ENCODE measurements at places on chromosomes 7 and 10.
A peak's percentile ranks its signal among the peaks of the same experiment; 100 is the strongest.

DNA sequence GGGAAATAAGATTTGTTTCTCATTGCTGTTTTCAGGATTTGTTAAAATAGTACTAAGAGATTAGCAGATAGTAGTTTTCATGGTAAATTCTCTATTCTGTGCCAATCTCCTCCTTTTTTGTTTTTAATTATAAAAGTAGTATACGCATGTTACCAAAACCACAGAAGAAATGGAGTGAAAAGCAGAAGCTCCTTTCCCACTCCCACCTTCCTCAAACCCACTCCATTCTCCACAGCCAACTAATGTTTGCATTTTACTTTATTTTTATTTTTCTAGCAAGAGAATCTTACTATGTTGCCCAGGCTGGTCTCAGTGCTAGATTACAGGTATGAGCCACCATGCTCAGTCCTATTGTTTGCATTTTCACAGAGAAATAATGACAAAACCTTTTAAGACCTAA, 4.5 kb upstream of the LRMDA start:
- no peak for DNase-seq

DNA sequence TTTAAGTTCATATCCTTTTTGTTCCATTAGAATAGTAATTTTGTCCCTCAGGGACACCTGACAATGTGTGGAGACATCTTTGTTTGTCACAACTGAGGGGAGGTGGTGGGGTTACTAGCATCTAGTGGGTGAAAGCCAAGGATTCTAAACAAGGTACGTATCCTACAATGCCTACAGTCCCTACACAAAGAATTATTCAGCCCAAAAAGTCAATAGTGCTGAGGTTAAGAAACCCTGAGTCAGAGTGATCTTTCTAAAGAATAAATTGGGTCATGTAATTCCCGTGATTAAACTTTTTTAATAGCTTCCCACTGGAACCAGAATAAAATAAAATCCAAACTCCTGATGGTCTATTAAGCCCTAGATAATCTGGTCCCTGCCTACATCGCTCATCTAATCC, 2.7 kb upstream of the ANXA7 start:
- no peak for DNase-seq

- no peak for DNase-seq
Measured at GRCh38 chr10:115980470-115980869, 292.5 kb downstream of the GFRA1 start.

- DNase-seq, result peak; percentile 13
Measured at GRCh38 chr10:33353853-33354252, 19.4 kb upstream of the NRP1 start.

GRCh38 chr7:123966936-123967335, 41.9 kb downstream of the SPAM1 start:
- no peak for DNase-seq

DNA sequence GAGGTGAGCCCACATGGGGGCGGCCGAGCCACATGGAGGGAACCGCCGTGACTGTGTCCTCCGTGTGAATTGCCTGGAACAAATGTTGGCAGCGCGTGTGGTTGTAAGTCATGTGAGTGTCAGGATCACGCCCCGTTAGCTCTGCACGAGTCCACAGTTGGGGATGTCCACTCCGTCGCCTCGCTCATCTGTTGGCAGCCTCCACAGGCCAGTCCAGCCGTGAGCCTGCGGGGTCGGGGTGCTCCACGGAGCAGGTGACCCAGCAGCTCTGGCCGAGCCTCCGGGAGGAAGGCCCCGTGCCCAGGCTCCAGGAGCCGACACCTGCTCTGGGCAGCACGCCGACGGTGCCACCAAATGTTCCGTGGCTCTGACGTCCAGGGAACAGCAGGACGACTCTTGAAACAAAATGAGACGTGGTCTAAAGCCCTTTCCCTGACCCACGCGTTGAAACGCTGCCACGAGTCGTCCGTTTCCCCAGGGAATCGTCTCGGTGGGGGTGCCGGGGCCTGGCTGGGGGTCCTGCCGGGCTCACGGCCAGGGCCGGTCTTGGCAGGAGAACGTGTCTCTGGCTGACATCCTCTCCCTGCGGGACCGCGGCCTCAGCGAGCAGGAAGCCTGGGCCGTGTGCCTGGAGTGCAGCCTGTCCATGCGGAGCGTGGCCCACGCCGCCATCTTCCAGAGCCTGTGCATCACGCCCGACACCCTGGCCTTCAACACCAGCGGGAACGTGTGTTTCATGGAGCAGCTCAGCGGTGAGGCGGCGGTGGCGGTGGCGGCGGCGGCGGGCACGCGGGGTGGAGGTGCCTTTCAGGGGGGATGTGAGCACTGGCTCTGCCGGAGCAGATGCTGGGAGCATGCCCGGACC, 7.0 kb downstream of the KNDC1 start:
- no peak for DNase-seq

DNA sequence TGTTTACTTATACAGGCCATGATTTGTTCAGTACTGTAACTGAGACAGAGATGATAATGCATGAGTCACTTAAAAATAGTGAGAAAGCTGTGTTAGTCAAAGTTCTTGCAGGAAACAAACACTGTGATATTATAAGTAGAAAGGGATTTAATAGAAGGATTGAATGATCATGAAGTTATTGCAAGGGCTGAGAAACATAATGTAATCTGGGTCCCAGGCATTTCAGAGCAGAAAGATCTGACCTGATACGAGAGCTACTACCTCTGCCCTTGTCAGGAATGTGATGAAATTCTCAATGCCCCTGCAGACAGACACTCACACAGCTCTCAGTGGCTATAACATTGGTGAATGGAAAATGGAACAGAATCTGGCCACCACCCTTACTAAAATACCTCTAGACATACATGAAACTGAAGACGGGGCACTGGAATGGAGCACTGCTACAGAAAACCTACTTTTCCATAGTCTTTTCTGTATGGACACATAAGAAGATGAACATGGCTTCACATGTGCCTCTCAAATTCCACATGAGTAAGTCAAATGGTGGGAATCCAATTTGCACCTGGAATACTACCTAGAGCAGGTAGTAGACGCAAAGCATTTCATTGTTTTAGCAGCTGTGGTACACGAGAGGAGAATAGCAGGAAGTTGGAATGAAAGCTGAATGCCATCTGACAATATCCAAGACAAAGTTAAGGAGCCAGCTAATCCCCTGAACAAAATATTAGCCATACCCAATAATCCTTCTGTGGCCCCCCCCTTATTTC, 19.1 kb upstream of the VWDE start:
- no peak for DNase-seq

DNA sequence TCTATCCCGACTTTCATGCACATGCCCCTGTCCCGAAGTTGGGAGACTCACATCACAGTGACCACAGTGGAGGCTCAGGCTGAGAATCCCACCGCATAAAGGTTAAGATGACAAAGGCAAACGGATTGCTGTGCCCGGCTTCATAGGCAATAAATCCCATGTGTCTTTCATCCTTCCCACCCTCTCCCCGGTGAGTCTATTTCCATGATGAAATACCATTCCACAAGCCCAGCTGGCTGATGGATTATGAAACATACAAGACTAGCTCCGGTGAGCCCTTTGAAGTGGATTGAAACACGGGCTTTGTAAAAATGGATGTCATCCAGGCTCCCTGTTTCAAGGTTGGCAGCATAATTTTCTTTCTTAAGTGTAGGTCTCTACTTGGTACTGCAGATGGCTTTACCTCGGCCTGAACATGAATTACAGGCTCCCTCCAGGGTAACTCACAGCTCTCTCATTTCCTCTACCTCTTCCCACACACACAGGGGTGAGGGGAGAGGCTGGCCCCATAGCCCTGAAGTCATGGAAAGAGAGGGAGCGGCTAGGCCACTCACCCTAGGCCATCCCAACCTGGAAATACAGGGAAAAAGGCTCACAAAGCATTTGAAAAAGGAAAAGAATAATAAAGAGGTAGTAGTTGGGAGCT, 92.0 kb upstream of the CALN1 start:
- peak; percentile 87 for DNase-seq

- DNase-seq, result no peak
Measured at GRCh38 chr7:45215601-45216062, 58.0 kb downstream of the RAMP3 start.

- no peak for DNase-seq
Measured at GRCh38 chr10:128474571-128474970, 348.3 kb upstream of the MKI67 start.

GRCh38 chr10:113381981-113382509, 170.8 kb upstream of the HABP2 start:
- no peak for DNase-seq

DNA sequence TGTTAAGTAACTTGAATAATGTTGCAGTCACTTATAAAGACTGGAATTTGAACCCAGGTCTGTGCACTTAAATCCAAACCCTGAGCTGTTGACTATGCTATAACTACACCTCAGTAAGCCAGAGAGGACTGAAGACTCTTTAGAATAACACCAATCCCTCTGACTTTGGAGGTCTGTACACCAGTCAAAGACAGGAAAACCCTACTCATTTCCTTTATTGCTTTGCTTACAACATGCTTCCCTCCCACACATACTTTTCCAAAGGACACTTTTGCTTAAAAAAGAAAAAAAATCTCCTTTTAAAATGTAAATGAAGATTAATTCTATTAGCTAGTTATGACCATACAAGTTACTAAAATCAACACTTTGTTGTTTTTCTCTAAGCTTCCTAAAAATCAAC, 184.7 kb upstream of the KCTD7 start:
- no peak for DNase-seq

GRCh38 chr7:155188821-155189581, 108.7 kb upstream of the INSIG1 start:
- no peak for DNase-seq

DNA sequence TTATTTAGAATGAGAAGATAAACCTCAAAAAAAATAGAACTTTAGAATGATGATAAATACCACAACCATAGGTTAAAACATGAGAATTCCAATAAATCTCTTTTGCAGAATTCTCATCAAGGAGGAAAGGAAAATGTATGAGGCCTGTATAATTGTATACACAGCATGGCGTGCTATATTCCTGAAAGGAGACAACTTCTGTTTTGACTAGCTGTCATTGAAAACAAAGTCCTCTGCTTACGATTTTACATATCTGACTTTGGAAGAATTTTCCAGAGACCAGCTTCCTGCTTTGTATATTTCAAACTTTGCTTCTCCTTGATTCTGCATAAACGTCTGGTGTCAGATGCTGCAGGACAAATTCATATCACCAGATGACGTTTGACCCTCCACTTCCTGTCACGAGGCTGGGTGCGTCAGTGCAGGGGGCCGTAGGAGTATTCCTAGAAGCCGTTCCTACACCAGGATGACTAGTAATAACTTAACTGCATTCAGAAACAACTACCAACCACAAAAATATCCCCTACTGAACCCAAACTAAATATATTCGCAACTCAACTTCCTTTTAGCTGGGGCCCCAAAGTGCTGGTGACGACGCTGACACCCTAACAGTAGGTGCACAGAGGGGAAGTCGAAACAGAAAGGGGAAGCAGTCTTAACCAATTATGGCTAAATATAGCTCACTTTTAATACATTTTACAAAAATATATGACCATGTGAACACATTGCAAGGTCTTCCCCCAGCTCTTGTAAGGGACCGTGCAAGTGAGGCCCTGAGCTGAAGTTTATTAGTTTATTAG, 178.6 kb upstream of the INHBA start:
- DNase-seq, result no peak

DNA sequence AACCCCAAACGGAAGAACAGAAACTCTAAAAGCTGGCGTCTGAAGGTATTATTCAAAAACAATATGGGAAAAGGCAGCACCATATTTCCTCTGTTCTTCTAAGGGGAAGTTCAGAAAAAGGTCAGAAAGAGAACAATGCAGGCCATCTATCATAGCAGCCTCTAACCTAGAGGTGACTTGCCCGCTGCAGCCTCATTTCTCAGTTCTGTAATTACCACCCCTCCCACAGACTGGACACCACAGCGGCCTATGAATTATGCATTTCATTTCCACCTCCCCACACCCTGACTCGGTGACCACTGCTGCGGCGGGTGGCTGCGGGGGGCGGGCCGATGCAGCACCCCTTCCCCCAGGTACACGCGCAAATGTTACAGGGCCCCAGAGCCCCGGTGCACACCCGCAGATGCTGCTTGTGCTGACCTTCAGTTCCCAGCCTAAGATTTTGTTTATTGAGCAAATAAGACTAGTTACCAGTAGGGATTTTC, 125.5 kb downstream of the CLEC2L start:
- DNase-seq, result no peak

DNA sequence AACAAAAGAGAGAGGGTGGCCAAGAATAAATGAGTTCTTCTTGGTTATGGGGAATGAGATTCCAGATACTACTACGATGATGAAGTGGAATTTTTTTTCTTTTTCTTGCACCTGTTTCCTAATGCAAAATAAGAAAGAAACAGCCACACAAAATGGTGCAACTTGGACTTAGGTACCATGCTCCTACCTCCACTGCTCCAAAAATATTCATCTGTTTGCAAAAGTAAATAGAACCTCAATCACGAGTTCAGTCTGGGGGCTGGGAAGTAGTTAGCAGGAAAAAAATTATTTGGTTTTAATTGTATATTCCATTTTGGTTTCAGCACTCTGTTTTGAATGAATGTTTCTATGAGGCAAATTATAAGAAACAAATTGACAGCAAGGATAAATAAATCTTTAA, 73.5 kb downstream of the SLC25A13 start:
- no peak for DNase-seq

- DNase-seq, result no peak
Measured at GRCh38 chr10:71255550-71255807, 43.1 kb downstream of the UNC5B start.

- DNase-seq, result no peak
Measured at GRCh38 chr7:107190090-107190489, 21.3 kb downstream of the HBP1 start.

- DNase-seq, result no peak
Measured at GRCh38 chr7:12032146-12032545, 178.9 kb upstream of the TMEM106B start.

DNA sequence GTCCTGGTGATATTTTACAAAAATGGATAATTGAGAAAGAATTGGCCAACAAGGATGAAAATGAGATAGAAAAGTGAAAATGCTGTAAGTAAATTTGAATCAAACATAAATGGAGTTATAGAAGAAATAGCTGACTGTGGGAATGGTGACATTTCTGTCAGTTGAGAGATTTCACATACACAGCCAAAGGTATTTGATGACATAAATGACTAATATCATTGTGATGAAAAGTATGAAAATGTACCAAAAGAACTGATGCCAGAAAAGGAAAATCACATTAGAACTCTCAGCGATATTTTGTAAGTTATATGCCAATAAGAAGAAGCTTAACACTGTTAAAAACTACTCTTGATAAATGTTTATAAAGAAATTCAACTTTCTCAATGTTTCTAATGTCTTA, 54.9 kb downstream of the TFPI2 start:
- no peak for DNase-seq

DNA sequence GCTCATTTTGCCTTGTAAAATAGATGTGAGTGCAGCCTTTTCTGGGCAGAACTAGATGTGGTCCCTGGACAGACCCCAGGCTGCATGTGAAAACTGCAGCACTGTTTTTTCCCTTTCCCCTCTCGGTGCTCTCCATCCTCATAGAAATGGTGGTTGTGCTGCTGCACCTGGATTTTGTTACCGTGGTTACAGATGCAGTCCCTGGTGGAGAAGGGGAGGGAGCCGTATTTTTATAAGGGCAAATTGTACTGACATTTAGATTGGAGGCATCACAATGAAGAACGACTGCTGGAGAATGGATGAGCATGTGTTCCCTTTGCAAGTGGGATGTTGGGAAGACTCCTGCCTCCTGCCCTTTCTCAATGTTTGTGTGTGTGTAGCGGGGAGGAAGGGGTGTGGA, 469.9 kb downstream of the CCSER2 start:
- no peak for DNase-seq
